ENCODE measurements at places on chromosomes 1 and 21.

- no peak for DNase-seq
Observed at GRCh38 chr1:244709476-244710368, 56.8 kb downstream of the DESI2 start.

GRCh38 chr21:21076491-21076890 is 78.3 kb downstream of the NCAM2 start:
- no peak for DNase-seq

DNA sequence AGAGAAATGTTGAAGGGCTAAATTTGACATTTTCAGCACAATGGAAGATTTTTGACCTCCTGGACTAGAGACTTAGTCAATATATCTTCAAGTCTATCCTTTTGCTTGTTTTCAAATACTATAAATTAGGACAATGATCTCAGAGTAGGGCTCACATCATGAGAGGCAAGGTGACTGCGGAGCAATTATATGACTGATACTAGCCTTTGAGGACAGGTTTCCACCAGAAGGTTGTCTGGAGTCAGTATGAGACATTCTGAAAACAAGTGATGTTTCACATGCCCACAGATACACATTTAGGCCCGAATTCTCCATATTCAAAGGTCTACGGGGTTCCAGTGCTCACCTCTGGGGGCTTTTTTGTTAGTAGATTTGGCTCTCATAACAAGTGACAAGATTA is 142.3 kb upstream of the SAMSN1 start:
- DNase-seq = no peak

- peak; percentile 96 for DNase-seq
Observed at GRCh38 chr1:182604175-182605164, at the start of gene RGS16. RGS16 (minus strand) TSS chr1:182604389; CDS start chr1:182604259, 130 bp downstream.

DNA sequence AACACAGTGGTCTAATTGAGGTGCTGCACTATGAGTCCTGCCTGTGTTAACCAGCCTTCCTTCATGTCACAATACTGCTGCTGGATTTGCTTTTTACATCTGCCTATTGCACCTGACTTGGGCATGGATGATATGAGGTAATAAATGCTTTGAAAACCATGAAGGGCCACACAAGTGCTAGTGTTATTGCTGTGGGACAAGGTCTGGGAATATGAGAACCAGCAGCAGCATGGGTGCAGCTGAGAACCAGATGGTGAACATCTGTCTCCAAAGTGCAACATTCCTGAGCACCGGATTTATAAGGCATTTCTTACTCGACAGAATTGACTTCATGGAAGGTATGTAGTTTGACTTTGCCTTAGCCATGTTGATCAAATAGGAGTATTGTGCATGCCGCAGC is 16.6 kb downstream of the TRIM45 start:
- no peak for DNase-seq

DNA sequence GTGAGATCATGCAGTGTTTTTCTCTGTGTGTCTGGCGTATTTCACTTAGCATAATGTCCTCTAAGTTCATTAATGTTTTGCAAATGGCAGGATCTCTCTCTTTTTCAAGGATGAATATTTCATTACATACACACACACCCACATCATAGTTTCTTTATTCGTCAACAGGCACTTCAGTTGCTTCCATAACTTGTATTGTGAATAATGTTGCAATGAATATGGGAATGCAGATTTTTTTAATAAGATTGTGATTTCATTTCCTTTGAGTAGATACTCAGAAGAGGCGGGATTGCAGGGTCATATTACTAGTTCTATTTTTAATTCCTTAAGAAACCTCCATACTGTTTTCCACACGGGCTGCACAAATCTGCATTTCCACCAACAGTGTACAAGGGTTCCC is 134.0 kb downstream of the CLEC20A start:
- DNase-seq = no peak

DNA sequence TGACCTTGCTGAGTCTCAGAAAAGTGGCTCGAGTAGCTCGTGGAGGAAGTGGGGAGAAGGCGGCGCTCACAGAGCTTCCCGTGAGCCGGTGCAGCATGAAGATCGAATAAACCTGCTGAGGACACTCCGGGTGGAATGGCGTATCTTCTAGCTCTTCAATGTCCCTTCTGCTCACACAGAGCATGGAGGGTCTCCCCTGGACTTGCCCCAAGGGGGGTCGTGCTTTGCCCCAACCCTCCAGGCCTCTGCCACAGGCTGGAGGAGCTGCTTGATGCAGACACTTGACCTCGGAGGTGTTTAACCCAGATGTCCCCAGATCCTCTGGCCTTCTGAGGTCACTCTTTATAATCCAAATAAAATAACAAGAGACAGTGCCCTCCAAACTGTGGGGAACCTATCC is 2.2 kb upstream of the KRTAP10-12 start:
- DNase-seq = no peak

DNA sequence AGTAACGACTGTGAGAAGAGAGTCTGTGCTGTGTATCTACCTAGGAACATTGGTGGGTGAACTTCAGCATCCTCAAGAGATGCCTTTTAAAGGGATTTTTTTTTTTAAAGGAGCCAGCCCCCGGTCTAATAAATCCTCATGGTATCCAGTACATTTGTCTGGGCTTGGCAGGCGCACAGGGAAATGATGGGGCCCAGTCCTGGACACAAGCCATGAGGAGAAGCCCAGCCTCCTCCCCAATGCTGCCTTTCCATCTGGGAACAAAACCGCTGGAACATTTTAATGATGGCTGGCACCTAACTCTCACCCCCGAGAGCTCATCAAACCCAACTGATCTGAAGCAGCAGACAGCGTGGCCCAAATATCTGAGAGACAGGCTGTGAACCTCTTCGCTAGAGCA is 64.2 kb downstream of the ACOT7 start:
- DNase-seq = no peak

- peak; percentile 46 for DNase-seq
Observed at GRCh38 chr1:101309334-101310311, 72.8 kb downstream of the S1PR1 start.

DNA sequence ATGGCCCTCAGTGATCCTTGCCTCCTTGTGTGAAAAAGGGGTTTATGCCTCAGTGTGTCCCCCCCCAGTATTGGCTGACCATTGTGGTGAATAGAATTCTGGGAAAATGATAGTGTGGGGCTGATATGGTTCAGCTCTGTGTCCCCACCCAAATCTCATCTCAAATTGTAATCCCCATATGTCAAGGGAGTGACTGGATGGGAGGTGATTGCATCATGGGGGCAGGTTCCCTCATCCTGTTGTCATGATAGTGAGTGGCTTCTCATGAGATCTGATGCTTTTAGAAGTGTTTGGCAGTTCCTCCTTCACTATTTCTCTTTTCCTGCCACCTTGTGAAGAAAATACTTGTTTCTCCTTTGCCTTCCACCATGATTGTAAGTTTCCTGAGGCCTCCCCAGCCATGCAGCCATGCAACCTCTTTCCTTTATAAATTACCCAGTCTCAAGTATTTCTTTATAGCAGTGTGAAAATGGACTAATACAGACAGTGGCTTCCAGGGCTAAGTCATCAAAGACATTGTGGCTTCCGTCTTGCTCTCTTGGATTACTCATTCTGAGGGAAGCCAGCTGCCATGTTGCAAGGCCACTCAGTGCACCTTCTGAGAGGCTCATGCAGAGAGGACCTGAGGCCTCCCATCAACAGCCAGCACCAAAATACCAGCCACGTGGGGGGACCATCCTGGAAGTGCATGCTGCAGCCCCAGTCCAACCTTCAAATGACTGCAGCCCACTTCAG is 40.6 kb upstream of the SOD1 start:
- DNase-seq = no peak

- DNase-seq = no peak
Observed at GRCh38 chr21:38914528-38915293, 109.0 kb downstream of the ETS2 start.

DNA sequence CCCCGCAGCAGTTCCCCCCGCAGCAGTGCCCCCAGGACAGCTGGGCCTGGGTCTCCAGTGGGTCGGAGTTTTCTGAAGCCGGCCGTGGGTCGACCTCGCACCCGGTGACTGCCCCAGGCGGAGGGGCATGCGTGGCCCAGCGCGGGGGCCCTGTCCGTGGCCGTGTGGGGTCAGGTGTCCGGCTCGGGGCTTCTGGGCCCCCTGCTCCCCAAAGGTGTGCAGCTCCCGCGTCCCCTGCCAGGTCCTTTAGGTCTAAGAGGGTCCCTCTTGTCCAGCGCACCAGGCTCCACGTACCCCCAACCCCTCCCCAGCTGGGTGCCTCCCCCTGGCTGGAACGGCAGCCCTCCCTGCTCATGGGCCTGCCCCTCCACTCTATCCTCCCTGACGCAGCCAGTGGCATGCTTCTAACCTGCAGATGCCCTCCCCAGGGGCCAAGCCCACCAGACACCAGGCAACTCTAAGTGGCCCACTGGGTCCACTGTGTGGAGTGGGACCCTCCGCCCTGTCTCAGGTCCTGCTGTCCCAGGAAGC is 5.9 kb upstream of the HES4 start:
- DNase-seq = no peak

DNA sequence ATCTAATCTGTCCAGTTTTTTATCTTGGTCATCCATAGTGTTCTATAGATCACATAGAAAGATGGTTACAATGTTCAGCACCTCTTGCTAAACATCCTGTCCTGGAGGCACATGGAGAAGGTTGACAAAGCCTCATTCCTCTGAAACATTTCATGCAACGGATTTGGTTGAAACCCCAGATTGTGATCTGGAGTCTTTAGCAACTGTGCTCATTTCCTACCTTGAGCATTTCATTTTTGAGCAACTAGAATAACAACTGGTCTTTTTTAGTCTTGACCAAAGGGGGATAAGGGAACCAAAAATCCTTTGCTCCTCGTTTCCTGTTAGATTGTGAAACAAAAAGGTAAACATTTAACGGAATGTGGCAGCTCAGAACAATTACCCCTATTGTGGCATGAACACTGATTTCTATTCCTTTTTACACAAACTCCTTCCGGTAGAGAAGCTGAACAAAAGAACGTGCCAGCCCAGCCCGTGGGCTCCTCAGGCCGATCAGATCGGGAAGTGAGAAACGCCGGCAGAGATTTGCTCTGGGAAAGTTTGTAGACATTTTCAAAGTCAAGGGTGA is 94.7 kb upstream of the ERRFI1 start:
- no peak for DNase-seq

GRCh38 chr1:154155251-154155650 is 378 bp upstream of the NUP210L start:
- DNase-seq = no peak

- no peak for DNase-seq
Observed at GRCh38 chr1:181284978-181285377, 196.5 kb downstream of the IER5 start.

DNA sequence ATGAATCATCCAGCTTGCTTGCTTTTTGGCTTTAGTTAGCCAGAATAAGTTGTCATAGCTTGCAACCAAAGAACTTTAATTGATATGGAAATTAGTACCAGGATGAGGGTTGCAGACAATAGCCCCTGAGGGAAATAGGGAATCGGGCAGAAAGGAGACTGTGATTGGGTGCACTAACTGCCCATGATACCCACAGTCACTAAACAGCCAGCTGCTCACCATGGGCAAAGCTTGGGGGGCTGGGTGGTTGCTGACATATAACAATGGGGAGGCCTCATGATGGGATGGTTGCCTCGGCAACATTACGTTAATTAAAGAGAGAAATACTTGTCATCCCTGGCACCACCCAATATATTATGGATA is 17.8 kb upstream of the PLA2G2E start:
- no peak for DNase-seq

- DNase-seq = no peak
Observed at GRCh38 chr1:51072043-51072439, 30.0 kb upstream of the C1orf185 start.

DNA sequence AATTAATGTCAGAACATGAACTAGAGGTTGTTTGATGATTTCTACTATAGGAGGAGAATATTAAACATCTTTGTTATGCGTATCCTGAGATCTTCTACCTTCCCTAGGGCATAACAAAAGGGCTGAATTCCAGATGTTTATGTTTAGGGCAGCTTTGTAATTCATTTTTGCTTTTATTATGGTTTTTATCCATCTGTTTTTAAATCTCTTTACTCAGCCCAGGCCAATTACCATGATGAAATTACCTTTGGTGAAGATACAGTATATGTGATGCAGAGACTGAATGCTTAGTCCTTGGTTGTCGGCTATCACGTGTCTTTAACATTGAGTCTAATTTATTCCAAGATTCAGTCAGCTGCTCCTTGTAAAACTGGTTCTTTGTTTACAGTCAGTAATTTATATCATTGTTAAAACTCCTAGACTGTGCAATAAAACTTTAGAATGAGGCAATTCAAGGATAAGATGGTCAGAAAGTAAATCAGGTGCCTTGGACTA is 176.9 kb downstream of the CTH start:
- DNase-seq = no peak

DNA sequence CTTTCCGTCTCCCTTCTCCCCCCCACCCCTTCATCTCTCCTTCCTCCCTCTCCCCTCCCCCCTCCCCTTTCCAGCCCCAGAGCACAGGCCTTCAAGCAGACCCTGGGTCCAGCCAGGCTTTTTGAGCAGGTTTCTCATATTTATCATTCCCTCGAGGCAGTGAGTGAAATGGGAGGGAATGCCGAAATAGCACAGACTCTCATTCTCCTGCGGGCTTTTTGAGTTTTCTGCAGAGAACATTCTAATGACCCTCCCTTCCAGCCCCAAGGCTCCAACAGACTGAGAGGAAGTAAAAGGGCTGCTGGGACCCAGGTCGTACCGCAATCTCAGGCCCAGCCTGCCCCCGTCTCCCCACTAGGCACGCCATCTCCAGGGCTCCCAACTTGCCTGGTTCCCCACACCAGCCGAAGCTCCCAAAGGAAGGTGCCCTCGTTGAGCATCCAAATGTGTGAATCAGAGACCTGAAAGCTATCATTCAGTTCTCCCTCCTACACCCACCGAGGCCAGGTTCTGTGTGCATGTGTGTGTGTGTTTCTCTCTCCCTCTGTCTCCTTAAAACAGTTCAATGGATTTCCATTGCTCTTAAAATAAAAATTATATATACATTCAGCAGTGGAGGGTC is 22.3 kb downstream of the ACTA1 start:
- DNase-seq = no peak

DNA sequence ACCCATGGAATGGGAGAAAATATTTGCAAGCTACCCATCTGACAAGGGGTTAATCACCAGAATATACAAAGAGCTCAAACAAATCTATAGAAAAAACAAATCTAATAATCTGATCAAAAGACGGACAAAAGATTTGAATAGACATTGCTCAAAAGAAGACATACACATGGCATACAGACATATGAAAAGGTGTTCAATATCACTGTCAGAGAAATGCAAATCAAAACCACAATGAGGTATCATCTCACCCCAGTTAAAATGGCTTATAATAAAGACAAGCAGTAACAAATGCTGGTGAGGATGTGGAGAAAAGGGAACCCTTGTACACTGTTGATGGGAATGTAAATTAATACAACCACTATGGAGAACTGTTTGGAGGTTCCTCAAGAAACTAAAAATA is 600.9 kb downstream of the SMYD3 start:
- no peak for DNase-seq

DNA sequence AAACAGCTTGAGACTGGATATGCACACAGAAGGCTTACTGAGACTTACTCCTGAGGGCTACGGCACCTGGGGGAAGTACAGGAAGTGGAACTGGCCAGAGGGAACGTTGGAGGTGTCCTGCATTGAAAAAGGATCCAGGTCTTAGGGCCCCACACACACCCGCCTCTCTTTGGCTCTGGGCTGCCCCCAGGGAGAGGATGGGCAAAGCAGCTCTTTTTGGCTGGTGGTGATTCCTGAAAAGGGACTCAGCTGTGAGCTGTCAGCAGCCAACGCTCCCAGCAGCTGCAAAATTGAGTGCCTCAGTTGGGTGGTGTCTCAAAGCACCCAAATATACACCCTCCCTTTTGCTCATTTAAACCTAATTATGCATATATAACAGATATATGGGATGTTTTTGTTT is 213.2 kb downstream of the TNR start:
- DNase-seq = no peak

- DNase-seq = no peak
Observed at GRCh38 chr1:116008656-116009390, 32.5 kb downstream of the SLC22A15 start.

- DNase-seq = peak; percentile 39
Observed at GRCh38 chr1:225653463-225654276, 747 bp upstream of the ENAH start.
